ENCODE measurements at places on chromosomes 7 and 10. TPM values are rescaled to one million over a fixed set of nuclear protein-coding genes. Genes with fewer than 3 reads are reported as not detected.

DNA sequence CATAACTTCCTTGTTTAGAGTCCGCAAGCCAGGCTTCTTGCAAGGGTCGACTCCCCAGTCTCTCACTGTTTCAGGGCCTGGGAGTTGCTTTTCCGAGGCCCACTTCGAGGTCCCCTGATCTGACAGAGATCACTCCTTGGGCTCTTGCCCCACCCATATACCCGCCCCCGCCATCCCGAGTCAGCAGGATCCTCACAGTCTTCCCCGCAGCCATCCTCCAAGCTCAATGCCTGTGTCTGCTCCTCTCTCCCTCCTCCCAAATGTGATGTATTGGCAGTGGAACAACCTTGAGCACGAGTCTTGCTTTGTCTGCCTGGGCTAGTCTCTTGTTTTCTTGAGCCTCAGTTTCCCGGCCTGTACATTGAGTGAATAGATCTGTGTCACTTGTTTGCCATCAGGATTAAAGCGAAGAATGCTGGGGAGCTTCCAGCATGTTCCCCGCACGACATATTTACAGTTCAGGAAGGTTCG, 2.4 kb upstream of the HMX2 start:
- no peak for DNase-seq

GRCh38 chr10:131270461-131271190, 40.9 kb downstream of the TCERG1L start:
- DNase-seq = no peak

DNA sequence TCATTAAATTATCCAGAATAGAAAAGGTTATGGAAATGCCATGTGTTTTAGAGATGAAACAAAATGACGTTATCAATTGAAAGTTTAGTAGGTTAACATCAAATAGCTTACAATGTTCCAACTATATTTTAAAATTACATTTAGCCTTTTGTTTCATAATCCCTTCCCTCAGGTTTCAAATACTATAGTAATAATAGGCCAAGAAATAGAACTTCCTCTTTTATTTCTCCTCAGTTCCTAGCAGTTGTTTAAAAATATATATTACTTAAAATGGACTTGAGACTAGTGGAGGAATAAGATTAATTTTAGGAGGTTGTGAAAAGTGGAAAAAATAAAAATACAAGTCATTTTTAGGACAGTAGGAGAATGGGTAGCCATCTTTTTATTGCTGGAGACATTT, 16.4 kb upstream of the PDSS1 start:
- DNase-seq = no peak

DNA sequence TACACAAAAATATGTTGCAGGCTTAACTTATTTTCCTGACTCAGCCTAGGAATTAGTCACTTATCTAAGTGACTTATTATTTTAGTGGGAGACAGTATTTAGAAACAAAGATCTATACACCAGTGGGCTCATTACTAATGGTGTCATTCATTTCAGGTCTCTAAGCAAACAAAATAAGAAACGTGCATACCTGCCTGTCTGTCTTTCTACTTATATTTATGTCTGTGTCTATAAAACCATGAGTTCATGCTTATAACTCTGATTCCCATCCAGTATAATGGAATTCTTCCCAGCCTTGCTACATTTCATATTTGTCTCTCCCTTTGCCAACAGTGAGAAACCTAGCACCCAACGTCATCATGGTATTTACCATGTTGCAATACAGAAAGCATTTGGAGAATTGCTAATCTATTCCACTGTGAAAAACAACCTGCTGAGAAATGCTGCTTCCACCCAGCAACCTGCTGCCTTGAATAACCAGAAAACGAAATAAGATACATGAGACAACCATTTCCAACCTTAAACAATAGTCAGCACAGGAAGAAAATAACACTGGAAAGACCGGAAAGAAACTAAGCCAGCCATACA, 501.0 kb downstream of the GLRX3 start:
- no peak for DNase-seq

DNA sequence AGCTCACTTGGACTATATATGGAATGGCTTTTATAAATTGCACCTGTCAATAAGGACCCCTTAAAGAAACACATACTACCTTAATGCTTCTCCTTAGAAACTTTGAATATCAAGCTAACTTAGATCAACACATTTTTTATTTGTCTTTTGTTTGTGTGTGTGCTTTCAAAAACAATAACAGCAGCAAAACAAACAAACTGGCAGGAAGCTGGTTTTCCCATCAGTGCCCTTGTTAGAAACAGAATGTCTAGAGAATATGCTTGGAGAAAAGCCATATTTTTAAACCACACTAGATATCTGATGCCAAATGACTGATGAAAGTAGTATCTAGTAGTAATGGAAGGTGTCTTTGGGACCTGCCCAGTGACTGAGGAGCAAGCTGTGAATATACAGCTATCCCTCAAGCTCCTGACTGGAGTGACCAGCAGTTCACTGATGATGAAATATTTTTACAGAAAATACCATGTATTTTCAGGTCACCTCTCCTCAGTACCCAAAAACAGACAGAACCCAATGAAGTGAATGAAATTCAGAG, 1.0 kb downstream of the PDE1C start:
- no peak for DNase-seq

DNA sequence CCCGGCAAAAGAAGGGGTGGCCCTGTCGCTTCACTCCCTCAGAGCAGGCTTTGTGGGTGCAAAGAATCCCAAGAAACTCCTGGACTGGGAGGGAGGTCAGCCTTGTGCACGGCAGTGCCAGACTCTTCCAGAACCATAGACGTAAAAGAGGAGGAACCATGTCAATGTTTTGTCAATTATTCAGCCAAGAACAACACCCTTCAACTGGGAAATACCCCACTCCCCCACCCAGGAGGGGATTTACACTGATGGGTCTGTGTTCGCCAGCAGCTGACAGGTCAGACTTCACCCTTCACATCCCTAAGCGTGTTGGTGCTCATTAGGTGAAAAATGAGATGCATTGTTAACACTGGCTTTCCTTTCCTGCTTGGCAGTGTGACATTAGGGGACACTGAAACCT, 116.8 kb upstream of the BMPER start:
- DNase-seq = no peak

DNA sequence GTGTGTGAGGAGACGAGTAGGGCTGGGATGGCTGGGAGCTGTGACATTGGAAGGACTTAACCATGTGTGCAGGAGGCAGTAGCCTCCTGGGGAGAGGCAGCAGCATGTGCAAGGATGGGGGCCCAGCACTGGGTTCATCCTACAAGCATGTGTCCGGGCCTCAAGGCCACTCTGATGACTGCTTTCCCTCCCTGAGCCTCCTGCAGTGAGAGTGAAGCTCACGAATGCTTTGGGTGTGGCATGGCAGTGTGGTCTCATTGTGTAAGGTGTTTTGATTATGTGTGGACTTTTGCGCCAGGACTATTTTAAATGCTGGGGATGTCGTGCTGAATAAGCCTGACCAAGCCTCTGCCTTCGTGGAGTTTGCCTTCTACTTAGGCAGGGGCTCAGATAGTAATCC, 122.0 kb upstream of the INSYN2A start:
- DNase-seq = no peak

DNA sequence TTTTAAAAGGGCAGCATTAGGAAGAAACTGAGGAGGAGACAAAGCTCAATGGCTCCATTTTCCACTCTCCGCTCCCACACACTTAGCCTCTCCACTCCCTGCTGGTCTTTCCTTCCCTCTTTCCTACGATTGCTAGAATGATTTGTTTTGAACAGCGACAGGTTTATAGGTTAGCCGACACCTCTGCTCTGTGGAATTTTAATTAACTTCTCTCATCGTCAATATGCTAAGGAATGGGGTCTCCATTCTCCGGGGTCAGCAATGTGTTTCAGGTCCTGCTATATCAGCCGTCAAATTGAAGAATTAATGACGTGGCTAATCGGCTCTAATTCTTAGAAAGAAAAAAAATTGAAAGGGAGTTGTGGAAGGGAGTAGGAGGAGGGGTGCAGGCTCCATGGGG, 28.9 kb downstream of the FBXW4 start:
- no peak for DNase-seq

DNA sequence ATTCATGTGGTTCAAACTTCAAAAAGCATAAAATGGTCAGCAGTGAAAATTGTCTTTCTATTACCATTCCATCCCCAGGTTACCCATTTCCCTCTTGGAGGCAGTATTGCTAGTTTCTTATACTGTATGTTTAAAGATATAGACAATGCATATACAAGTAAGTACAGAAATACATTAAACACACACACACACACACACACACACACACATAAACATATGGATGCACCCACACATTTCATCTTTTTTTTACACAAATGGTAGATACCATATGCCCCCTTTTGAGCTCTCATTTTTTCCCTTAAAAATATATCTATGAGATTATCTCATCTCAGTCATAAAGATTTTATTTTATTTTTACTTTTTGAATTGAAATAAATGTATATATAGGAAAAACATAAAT, 79.7 kb downstream of the NEUROD6 start:
- no peak for DNase-seq

GRCh38 chr10:18500576-18500975, 150.8 kb downstream of the NSUN6 start:
- no peak for DNase-seq

DNA sequence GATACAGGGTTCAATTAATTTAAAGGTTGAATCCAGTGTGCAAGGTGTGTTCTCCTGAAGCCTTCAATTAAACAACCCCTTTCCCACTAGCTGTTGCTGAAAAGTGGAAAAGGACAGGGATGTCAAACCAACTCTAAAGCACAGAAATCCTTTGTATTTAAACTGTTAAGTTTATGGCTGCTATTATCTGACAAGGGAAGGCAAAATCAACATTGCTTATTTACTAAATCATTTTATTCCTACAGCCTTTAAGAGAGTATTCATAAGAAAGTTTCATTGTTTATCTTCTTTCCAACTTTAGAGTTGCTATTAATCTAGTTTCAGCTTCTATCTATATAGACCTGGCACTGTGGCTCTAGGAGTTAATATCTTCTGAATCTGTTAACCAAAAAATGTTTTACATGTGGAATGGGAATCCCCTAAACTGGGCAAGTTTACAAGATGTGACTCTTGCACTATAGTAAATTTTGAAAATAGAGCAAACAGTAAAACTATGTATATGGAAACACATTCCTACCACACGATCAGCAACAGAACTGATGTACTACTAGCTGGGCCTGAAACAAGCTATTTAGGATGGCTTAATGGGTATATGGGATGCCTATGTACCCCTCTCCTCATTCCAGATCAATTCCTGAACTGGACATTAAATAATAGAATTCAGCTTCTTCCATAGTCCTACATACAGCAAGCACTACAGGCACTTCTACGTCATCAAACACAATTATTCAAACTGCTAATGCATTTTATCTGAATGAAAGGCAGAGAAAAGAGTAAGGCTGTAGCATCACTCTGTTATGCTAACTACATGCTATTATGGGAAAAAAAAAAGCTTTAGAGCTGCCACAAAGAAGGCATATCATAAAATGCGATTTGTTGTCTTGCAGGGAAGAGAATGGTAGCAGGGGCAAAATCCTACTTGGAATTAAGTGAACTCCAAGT, 52.8 kb downstream of the CDK6 start:
- no peak for DNase-seq

DNA sequence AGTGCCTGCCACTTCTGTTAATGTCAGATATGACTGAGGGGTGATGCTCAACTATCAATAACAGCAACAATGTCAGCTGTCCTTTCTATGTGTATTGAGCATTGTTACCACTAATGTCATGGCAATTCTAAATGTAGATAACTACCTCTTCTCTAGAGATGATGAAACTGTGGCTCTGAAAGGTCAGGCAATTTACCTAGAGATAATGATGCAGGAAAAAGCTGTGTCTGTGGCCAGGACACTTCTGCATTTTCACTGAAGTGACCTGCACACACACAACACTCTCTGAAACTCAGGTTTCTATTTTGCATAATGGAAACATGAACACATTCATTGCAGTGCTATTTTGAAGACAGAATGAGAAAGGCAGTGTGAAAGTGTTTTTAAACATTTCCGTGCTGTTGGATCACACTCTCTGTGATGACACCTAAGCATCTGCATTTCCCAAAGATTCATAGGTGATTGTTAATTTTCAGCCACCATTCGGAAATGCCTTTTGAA, 148.2 kb downstream of the KCND2 start:
- DNase-seq = no peak

GRCh38 chr7:18356191-18356645, 139.3 kb upstream of the HDAC9 start:
- no peak for DNase-seq

DNA sequence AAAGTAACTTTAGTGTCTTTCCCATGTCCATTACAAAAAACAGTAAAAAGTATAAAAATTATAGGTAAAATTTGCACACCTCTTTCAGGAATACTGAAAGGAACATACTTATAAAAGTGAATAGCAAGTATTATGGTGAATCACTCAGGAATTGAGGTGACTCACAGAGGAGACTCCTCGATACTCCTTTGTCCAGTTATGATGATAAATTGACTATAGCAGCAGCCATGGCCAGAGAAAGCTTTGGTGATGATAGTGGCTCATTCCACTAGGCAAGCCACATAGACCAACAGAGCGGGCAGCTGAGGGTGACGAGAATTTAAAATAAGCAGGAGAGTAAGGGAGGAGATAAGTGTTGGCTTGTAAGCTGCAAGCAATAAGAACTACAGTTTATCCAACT, 1231.1 kb upstream of the CELF2 start:
- no peak for DNase-seq

DNA sequence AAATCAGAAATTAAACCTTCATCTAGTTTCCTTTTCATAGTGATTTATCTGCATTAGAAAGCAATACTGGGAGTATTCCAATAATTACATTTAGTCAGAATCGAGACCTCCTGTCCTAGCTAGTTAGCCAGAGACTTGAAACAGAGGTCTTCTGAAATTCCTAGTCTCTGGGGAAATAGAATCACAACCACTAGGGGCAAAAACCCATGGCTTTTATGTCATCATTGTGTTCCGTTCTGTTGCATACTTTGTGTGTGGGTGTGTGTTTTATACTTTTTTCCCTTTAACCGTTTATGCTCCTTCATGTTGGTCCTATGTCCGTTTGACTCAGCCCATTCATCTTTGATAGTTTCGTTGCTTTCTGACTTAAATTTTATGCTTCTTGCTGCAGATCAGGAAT, 79.8 kb downstream of the RALA start:
- DNase-seq = no peak

GRCh38 chr10:21065621-21066248, 168.6 kb upstream of the NEBL start:
- no peak for DNase-seq

GRCh38 chr10:122047560-122047959, 58.6 kb downstream of the TACC2 start:
- no peak for DNase-seq

GRCh38 chr7:2855386-2855785, 11.3 kb upstream of the GNA12 start:
- no peak for DNase-seq

OR2A12 gene
- total RNA-seq = not detected

OPALIN gene
- not detected for total RNA-seq

EGR2 gene
- 0.67 TPM for total RNA-seq

MCMBP gene
- 43.8 TPM for total RNA-seq

C7orf57 gene
- not detected for total RNA-seq

RPEL1 gene
- not detected for total RNA-seq

TFR2 gene
- total RNA-seq = not detected

MDFIC gene
- 5.5 TPM for total RNA-seq

MKRN1 gene
- 82.0 TPM for total RNA-seq

All from psoas muscle (tissue), 8 donors.